ENCODE measurements at places on chromosomes 12 and 14.

GRCh38 chr12:76457818-76458217 lies 101.8 kb downstream of the OSBPL8 start:
- no peak for DNase-seq

DNA sequence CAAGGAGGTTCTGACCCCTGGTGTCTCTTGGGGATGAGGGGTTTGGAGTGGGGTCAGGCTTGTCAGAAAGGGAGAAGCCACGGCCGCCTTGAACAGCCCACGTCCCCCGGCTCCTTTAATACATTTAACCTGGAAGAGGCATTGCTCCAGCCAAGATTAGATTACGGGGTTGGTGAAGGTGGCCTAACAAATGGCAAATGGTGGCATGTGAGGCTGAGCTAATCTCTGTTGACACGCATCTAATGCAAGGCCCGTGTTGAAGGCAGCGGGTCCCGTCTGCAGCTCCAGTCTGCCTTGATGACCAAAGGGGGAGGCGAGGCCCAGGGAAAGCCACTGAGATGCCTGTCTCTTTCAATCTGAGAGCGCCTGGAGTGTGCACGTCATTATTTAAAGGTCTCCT lies 673.7 kb upstream of the TBX3 start:
- DNase-seq, result no peak

DNA sequence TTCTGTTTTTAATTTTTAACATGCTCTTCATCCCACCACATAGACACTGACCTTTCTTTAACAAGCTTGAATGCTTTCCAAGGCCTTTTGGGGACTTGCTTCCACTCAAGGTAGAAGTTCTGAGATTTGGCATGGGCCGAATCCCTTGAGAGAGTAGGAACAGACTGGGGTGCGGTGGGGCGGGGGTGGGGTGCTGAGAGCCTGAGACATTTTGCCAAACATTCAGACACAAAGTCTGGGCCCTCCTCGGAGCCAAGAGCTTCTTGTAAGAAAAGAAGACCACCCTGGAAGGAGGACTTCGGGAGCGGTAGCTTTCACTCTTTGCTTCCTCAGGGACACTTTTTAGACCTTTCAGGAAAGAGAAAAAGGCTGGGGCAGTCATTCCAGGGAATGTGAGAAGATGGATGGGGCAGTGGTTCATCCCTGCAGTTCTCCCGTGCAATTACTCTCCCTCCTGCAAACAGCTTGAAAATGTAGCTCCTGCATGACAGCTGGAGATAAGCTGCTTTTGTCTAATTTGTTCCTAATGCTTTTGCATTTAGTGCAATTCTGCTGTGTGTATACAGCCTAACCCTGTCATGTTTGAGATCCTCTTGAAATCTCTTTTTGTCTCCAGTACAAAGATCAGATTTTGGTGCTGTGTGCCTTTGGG lies 16.3 kb upstream of the MYO1H start:
- peak; percentile 17 for DNase-seq

DNA sequence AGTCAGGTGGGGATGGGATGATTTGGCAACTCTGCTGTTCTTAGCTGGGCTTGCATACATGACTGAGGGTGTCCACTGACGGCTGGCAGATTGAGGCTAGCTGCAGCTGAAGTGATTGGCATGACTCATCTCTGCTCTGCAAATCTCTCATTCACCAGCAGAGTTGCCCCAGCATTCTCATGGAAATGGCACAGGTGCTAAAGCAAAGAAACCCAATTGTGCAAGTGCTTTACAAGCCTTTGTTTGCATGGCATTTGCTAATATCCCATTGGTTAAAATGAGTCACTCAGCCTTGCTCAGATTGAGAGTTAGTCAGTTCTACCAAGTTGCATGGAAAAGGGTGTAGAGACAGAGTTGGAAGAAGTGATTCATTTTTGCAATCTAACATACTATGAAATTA lies 389.7 kb upstream of the FAR2 start:
- no peak for DNase-seq

- DNase-seq, result no peak
These were observed 13.7 kb upstream of the ZNF84 start for GRCh38 chr12:133023566-133023965.

DNA sequence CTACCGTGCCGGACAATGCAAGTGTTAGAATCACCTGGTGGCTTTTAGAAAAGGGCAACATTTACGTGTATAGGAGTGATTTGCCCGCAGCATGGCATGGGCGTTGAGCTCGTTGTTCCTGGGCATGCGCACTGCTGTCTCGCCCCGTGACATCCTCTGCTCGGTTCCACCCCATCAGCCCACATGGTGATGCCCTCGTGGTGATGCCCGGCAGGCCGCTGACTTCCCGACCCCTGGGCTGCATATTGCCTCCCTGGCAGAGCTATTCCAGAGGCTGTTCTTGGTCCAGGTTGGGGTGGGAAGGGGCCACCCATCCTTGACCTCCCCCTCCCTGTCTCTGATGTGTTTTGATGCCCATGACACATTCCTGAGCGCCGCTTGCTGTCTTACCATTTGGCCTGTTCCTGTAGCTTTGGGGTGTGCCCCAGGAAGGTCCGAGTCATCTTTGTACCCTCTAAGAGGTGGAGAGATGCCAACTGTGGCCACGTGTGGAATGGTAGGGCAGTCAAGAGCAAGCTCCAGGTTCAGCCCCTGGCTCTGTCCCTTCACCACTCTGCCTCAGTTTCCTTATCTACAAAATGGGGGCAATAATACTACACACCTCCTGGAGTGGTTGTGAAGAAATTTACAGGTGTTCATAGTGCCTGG lies 4.8 kb downstream of the HIP1R start:
- no peak for DNase-seq

GRCh38 chr14:65290830-65291229 lies 121.7 kb upstream of the FUT8 start:
- DNase-seq, result no peak

DNA sequence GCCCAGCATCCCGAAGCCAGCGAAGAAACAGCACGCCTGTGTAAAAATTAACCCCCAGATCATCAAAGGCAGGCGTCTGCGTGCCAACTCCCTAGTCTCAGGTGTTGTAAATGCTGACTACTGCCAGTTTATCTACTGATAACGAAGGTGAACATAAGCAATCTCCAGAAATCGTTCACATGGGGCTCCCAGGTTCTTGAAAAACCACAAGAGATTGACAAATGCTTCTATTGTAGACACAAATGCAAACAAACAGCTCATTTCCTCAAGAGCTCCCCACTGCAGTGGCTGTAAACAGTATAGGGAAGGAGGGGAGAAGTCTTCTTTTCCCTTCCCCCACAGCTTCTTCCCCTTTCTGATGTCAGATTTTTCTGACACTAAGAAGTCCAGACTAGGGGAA lies 5.3 kb upstream of the PLEKHG3 start:
- DNase-seq, result no peak

- DNase-seq, result no peak
These were observed 10.5 kb upstream of the KRT73 start for GRCh38 chr12:52628841-52629240.

GRCh38 chr12:121611306-121611705 lies 15.0 kb upstream of the ORAI1 start:
- no peak for DNase-seq

- DNase-seq, result no peak
These were observed 50.1 kb upstream of the KCNA1 start for GRCh38 chr12:4859478-4860210.

GRCh38 chr12:129372876-129373275 lies 519.6 kb downstream of the GLT1D1 start:
- no peak for DNase-seq

DNA sequence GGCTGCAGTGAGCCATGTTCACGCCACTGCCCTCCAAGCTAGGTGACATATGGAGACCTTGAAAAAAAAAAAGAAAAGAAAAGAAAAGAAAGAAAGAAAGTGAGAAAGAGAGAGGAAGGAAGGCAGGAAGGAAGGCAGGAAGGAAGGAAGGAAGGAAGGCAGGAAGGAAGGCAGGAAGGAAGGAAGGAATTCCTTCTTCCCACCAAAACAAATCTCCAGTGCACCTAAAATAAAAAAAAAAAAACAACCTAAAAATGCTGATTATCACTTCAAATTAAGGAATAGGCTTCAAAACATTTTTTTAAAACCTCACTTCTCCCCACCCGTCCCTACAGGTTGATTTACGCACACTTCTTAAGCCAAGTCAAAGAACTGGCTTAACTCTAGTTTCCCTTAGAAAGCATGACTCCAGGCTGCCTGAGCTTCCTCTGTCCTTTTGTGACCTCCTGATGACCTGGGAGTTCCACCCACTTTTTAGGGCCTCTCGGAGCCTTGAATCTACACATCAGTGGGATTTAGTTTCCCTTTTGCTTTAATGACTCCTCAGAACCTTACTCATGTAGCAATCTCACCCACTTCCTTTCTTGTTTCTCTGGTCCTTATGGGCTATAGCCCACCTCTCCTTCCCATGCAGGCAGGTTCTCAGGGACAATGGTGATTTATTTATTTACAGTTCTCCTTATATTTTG lies 18.6 kb downstream of the DUSP6 start:
- no peak for DNase-seq

GRCh38 chr14:65910108-65910786 lies 497.7 kb downstream of the FUT8 start:
- peak; percentile 22 for DNase-seq

- peak; percentile 64 for DNase-seq
These were observed 10.6 kb downstream of the AHNAK2 start for GRCh38 chr14:104967386-104968152.

- no peak for DNase-seq
These were observed 63.2 kb downstream of the TTC9 start for GRCh38 chr14:70704960-70705359.

DNA sequence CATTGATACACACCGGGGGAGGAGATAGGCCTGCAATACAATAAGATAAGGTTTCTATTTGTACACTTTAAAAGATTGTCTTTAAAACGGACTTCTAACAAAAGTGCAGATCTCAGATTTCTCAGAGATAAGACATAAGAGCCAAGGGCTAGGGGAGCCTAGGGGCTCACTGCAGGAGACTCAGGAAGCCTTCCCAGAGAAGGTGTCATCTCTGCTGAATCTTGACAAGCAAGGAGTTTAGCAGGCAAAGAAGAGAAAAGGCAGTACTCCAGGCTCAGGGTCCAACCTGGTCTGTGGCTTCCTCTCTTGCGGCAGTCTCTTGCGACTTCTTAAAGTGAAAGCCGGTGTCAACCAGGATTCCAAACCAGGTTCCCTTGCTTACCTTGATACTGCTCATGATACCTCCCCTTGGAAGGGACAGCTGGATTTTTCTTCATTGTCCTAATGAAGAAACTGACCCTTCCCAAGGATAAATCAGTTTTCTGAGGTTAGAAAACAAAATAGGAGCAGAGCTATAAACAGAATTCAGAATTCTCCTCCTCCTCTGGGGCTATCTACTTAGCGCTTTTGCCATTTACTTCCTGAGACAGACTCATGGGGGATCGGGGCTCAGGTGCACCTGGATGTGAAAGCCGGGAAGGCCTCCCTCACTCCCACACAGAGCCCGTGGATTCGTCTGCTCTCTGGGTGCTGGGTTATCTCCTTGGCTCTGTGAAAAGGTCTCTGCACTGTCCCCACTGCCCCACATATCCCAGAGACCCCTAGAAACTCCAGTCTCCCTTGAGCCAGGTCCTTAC lies 1.7 kb upstream of the SCNN1A start:
- no peak for DNase-seq

GRCh38 chr12:116066381-116067230 lies 210.9 kb downstream of the MED13L start:
- peak; percentile 3 for DNase-seq
